Muscle of back (tissue), 13 donors: ENCODE measurements at places on chromosomes 7 and 10.

- DNase-seq, result no peak
Measured at GRCh38 chr10:127694580-127695193, 42.3 kb upstream of the FOXI2 start.

DNA sequence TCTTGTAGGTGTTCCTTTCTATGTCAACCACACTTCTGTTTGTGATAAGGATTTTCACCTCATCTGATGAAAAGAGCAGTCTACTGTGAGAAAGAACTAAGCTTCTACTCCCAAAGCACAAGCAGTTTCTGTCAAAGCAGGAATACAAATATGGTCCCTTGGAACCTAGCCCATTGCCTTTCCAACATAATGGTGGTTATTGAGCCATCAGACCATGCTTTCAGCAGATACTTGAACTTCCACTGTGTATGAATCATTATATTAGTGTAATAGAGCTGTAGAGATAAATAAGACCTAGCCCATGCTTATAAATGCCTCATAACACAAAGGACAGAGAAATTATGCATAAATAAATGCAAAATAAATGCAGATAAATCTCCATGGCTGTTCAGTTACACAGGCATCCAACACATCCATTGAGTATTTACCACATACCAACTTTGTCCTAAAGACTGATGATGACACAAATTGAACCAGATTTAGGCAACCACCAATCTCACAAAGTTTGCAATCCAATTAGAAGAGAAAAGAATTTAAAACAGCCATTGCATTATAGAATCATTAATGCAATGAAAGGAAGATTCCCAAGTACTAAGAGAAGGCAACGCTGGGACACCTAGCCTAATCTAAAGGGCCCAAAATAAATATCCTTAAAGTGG is 729.4 kb upstream of the C7orf33 start:
- DNase-seq, result no peak

DNA sequence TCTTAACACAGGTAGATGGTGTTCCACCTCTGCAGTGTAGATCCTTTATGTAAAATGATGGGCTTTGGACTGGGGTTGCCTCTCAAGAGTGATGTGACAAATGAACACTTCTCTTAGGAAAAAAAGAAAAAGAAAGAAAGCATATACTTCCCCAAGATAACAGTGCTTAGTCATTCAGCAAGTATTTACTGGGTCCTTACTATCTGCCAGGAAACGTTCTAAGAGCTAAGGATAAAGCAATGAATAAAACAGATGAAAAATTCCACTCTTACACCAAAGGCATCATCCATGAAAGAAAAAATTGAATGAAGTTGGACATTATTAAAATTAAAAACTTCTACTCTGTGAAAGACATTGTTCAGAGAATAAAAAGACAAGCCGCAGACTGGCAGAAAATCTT is 177.3 kb downstream of the C7orf25 start:
- peak; percentile 55 for DNase-seq

DNA sequence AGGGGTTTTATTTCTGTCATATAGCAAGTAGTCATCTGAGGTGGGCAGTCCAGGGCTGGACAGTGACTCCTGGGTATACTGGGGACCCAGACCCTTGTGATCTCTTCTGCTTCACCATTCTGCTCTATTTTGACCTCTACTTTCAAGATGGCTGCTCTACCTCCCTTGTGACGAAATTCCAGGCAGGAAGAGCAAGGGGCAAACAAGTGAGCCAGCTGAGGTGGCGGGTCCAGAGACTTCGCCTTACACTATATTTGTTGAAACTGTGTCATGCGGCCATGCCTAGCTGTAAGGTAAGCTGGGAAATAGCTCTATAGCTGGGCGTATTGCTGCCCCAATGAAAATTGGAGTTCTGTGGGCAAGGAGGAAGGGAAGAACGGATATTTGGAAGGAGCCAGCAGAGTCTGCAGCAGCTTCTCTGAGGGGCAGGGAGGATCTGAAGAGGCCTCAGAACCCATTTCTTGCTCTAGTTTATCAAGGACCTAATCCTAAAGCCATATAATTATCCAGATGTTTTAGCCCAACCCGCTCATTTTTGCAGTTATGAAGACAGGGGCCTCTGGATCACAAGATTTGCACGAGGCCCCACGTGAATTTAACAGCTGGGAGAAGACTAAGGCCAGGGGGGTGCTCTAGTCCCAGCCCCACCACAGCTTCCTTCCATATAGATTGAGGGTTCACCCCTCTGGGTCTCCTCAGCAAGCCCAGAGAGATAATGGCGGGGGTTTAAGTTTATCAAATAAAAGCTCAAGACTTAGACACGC is 7.7 kb upstream of the CPA1 start:
- DNase-seq, result peak; percentile 66

GRCh38 chr7:127940381-127941160 is 90.7 kb downstream of the LRRC4 start:
- DNase-seq, result peak; percentile 30

GRCh38 chr7:8613191-8613590 is 179.8 kb downstream of the NXPH1 start:
- DNase-seq, result no peak

DNA sequence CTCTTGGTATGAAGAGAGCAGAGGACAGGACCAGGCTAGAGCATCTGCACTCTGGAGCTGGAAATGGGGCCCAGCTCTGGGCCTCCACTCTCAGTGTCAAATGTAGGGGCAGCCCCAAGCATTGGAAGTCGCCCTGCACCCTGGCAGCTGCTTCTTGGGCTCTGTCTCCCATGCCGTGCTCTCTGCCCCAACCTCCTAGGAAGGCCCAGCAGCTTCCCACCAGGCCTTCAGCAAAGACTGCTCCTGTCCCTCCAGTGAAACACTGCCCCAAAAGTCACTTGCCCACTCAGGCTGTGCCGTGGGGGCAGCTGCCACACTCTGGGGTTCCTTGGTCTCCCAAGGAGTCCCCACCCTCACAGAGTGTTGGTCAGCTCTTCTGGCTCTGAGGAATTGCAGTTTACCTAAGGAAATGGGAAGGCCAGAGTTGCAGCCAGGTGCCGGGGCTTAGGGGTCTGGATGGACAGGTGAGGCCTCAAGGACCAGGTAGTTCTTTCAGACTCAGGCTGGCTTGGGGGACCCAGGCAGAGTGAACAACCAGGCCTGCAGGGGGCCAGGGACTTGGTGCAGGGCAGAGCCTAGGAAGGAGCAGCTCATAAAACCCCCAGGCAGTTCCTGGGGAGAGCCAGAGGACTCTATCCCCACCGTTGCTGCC is 9.4 kb upstream of the OPN4 start:
- no peak for DNase-seq

DNA sequence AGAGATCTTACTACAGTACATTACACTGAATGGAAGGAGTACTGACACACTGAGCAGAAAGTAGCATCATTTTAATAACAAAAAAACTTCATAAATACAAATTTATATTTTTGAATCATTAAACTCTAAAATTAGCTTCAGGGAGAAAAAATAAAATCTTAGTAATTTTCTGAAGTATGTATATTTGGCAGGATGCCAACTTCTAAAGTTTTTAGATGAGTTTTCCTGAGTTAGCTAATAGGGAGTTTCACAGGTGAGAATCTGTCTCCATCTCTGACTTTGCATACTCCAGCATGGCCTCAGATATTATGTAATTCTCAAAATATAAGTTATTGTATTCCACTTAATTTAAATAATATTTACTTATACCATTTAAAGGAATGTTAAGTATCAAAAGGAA is 673.2 kb upstream of the PCDH15 start:
- DNase-seq, result no peak

- no peak for DNase-seq
Measured at GRCh38 chr10:89524279-89524678, 11.1 kb downstream of the SLC16A12 start.

GRCh38 chr7:20217193-20217948 is at the start of gene MACC1:
Gene MACC1 (minus strand): TSS chr7:20217384. CDS start chr7:20161862, 55,522 bp downstream.
- DNase-seq, result no peak

GRCh38 chr10:89515031-89515841 is 20.2 kb downstream of the SLC16A12 start:
- peak; percentile 94 for DNase-seq

DNA sequence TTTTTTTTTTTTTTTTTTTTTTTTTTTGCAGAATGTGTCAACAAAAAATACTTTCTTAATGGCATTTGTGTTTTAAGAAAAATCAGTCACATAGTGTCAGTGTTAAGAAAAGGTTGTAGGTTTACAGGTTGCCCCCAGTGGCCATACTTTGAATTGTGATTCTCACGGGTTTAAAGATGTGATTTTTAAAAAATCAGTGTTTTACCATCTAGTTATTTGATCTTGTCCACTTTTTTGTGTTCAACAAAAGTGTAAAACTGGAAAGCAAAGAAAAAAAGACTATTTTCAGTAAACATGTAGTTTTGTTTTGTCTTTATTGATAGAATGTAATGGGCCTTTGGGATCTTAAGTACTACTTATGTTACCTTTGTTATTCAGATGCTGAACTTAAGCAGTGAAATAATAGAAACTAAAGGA is 25.7 kb downstream of the SUV39H2 start:
- peak; percentile 14 for DNase-seq

GRCh38 chr7:55028011-55028410 is 9.2 kb downstream of the EGFR start:
- DNase-seq, result no peak

DNA sequence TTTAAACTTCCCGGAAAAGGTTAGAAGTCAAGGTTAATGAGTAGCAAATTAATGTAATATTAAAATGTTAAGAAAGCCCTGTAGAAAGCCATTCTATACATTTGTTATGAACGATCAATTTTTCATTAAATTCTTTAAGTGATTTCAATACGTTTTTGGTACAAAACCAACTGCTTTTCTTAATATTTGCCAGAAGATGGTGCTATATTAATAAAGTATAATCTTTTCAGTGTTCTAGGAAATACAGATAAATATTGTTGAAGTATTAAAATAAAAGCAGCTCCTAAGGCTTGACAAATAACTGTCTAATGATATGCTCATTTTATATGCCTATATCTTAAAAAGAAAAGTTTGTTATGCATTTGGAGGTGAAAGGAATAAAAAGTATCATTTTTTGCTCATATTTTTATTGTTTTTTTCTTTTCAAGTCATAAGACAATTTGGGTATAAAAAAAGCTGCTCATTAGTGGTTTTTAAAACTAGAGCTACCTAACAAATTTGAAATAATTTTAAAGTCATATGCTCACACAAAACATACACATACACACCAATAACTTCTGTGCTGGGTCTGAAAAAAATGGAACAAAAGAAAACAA is 130.3 kb upstream of the POT1 start:
- peak; percentile 6 for DNase-seq

- no peak for DNase-seq
Measured at GRCh38 chr10:102227050-102227449, 951 bp downstream of the ELOVL3 start.

DNA sequence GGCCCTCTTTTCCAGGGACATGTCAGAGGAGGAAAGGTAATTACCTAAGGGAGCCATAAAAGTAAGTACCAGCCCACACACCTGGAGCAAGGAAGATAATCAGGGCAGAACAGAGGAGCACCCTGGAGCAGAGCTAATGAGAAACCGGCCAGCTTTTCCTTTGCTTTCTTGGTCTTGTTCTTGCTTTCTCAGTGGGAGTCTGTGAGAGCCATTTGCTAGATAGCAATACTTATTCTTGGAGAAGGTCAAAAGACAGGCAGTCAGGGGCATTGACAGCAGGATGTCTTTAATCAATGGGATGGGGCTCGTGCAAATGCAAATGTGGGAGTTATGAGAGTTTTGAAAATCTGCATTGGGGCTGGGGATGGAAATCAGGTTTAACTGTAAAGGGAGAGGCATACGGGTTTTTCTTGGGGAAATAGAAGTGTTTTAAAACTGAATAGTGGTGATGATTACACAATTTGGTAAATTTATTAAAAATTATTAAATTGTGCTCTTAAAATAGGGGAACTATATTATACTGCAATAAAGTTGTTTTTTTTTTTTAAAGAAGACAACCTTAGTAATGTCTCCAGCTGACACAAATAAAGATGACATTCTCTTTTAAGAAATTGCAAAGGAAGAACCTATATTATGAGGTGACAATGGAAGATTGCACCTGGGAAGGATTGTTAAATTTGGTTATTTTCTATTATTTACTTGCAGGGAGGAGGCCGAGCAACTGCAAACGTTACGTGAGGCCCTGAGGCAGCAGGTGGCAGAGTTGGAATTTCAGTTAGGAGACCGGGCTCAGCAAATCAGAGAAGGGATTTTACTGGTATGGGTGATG is 35.6 kb upstream of the PPP1R17 start:
- no peak for DNase-seq

- no peak for DNase-seq
Measured at GRCh38 chr10:116429288-116429977, 1.8 kb downstream of the PNLIPRP3 start.

DNA sequence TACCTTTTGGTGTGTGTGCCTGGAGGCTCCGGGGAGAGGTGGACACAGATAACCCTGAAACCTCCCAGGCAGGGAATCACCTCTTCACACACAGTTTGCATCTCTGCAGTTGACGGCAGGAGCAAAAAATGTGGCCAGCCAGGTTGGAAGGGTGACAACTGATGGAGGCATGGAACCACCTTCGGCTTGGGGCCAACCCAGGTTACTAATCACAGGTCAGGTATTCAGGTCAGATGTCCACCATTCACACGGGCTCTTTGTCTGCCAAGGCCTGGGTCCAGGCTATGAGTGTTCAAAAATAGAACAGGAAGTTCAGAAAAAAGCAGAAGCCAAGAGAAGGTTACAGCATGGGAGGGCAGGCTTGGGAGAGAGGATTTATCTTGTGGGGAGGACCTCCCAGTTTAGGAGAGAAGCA is 137.2 kb upstream of the EFCAB10 start:
- peak; percentile 21 for DNase-seq

- no peak for DNase-seq
Measured at GRCh38 chr7:26507108-26507987, 215.7 kb downstream of the SNX10 start.

DNA sequence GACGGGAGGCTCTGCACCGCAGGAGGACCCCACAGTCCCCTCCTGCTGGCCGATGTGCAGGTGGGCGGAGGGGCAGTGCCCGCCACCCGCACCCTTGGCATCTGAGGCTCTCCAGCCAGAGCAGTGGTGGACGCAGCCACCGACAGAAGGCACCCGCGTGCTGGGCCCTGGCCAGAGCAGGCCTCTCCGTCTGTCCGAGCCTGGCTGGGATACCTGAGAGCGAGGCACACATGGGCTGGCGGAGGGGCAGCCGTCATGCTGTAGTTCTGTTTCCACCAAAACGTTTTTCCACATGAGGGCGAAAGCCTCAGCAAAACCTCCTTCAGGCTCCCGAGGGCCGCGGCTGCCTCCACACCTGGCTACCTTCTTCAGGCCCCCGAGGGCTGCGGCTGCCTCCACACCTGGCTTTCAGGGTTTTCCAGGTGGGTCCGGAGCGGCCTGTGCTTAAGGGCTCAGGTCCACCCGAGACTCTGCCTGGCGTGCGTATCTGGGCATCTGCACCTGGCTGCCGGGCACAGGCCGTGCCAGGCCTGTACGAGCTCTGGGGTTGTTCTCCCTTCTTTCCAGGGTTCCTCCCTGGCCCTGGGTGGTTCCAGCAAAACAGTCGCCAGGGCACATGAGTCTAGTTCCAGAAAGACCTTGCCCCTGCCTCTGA is 115.5 kb downstream of the INPP5A start:
- DNase-seq, result no peak

DNA sequence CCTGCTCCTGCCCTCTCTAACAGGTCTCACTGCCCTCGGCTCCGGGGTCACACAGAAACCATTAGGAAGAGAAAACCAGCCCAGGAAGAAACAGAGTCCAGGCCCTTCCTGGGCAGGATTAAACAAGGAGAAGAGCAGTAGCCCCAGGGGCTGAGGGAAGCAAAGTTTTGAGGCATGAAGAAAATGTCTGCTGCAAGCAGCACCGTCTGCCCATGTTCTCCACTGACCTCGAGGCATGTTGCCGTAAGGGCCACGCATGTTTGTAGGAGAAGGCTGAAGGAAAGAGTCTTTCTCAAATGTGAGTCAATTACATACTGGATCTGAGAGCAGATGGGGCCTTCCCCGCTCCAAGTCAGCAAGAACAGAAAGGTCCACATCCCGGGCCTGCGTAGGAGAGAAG is 4.2 kb downstream of the ZNF746 start:
- no peak for DNase-seq
